Transverse colon (tissue), 4 donors: ENCODE measurements at places on chromosomes 16 and 17.

- DNase-seq = no peak
These were observed 361.3 kb downstream of the PMP22 start for GRCh38 chr17:14903854-14904253.

DNA sequence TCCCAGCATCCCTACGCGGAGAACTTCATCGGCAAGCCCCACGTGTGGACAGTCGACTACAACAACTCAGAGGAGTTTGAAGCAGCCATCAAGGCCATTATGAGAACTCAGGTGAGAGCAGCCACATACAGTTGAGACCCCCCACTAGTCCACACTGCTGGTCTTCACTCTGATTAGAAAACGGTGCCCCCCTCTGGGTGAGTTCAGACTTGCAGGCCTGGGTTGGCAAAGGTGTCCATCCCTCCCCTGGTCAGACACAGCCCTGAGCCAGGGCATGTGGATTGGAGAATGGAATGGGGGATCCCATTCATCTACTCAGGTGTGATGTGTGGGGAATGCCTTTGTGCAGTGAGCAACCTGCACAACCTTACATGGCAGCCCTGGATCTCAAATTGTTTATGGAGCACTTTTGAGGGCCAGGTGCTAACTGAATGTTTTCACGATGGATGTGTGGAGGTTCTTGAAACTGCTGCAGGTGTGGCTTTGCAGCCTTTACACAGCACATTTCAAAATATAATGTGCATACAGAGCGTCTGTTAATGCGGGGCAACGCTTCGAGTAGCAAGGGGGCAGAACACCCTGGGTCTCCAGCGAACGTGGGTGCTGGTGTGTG lies 72.6 kb downstream of the MGAT5B start:
- no peak for DNase-seq

DNA sequence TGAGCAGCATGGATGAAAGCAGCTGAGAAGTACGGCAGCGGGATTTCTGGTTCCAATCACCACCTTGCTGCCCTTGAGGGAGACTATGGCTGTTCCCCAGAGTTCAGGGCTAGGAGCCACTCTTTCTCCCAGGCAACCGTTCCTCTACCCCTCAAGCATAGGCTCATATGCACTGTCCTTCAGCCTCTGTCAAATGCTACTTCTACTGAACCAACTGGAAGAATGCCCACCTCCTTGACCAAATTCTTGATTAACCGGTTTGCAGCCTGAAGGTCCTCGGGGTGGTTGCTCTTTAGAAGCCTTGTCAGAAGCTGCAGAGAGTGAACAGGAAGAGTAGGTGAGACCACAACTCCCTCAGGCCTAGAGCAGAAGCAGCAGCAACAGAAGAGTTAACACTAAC lies 23.8 kb downstream of the GGA2 start:
- DNase-seq = no peak

DNA sequence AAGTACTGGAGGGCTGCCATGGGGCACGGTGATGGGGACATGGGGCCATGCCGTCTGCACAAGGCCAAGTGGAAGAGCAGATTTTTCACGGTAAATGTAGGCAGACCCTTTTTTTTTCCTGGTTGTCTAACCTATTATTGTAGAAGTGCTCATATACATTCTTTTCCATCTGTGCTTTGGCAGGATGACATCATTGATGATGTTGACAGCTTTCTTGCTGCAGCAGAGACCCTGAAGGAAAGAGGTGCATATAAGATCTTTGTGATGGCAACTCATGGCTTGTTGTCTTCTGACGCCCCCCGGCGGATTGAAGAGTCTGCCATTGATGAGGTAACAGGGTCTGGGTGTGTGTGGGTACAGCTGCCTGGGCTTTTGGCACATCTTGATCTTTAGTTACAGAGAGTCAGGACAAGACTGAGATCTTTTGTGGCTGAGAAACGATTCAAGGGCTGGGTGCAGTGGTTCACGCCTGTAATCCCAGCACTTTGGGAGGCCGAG lies 23.3 kb upstream of the SLC5A10 start:
- DNase-seq = no peak

- DNase-seq = no peak
These were observed 8.6 kb downstream of the SLC7A5 start for GRCh38 chr16:87860553-87861299.

GRCh38 chr16:27373312-27373711 lies 28.7 kb upstream of the IL21R start:
- DNase-seq = no peak

- no peak for DNase-seq
These were observed 28.3 kb upstream of the BHLHA9 start for GRCh38 chr17:1241929-1242328.
